ENCODE measurements at places on chromosomes 16 and 17.

GRCh38 chr16:85520853-85521521, 92.1 kb upstream of the GSE1 start:
- no peak for DNase-seq

DNA sequence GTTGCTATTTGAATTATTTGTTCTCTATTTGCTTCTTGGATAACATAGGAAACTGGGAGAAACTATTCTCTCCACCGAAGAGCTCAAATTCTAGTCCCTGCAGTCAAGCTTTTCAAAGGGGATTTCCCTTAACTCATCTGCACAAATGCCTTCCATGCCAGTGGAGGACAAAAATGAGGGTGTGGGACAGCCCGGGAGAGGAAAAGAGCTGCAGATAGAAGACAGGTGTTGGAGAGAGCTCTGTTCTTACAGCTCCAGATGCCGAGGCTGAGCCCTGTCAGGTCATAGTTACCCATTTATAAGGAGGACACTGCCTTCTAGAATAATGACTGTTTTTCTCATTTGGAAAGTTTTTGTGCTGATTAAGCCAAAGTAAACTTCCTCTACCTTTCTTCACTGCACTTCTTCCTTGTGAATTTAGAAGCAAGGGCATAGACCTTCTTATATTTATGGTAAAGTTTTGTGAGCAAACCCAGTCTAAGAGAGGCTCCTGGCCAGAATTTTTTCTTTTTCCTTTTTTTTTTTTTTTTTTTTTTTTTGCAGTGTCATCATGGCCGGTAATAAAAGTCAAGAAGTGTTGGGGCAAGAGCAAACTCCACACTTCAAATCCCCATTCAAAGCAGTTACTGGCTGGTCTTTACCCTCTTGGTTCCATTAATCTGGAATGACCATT, 177.2 kb downstream of the ABCC12 start:
- no peak for DNase-seq

DNA sequence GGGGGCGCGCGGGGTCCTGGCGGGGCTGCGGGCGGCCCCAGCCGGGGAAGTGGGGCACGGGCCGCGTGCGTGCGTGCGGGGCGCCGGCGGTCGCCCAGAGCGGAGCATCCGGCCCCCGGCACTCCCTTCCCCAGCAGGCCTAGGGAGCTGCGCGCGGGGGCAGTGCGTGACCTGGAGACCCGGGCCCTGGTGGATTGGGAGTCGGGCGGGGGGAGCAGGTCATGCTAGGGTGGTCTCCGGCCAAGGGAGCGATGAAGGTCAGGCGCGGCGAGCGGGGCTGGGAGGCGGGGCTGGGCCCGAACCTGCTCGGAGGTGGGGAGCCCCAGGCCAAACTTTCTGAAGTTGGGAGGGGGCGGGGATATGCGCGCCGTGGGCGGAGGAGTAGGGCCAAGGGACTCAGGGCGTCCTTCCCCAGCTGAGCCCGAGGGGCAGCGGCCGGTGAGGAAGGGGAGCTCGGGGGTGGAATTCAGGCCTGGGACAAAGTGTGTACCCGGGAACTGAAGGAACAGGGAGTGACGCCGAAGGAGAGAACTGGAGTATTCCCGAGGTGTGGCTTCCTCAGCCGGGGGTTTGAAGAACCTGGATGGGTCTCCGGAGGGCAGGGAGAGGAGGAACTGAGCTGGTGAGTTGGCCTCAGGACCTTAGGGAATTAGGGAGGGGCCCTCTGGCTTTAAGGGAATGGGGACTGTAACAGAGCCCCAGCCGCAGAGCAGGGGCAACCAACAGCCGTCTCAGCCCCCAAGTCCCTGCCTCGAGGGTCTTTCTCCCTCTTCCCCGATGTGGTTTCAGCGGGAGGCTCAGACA, 589 bp downstream of the XYLT2 start:
- no peak for DNase-seq

DNA sequence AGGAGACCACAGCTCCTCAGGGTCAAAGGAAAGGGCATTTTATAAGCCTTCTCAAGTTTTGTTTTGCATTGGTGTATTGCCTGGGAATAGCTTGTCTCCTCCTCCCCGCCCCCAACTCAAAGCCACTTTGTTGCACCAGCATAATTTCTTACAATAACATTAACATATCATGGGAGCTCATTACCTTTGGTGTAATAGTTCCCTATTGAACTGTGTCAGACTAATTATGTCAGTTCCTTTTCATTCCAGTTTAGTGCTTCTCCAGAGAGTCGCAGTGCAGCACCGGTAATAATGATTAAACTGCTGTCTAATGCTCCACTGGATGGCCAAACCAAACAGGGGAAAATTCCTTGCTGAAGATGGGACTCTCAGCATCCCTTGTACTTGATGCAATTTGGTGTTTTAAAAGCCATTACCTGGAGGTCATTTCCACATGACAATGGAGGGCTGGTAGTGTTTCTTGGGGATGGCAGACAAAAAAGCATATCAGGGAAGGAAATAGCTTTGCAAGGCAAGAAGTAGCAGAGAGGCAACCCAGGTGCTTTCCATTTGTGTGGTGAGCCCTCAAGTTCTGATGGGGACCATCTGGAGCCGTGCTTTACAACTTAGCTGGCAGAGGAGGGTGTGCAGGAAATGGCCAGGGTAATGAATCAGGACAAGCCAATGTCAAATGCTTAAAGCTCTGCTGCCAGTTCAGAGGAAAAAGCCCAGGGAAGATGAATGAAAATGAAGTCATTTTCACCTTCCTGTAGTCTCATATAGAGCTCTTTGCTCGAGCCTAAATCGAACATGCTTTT, 91.5 kb upstream of the NLRP1 start:
- no peak for DNase-seq

DNA sequence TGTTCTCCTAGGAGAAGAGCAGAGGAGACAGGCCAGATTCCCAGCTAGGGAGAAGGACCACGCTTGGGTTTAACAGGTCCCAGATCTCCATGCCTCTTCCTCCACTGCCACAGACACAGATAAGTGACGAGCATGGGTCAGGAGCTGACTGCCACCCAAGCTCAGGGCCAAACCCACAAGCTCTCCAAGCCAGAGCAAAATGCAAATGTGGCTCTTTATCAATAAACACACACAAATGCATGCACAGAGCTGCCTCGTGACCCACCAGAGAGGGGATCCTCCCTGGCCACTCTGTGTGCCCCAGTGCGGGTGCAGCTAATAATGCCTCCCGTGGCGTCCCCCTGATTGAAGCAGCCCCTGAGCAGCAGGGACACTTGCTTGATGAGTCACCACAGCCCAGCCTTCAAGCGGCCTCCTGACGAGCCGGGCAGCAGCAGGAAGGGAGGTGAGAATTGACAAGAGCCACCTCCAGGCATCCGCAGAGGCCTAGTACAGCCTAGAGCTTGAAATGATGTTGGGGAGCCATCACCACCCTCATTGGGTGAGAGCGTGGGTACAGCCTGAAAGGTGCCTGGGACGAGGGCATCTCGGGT, 143.9 kb downstream of the CCDC182 start:
- no peak for DNase-seq

- no peak for DNase-seq
These were observed 13.8 kb upstream of the CDH15 start for GRCh38 chr16:89157778-89158177.

DNA sequence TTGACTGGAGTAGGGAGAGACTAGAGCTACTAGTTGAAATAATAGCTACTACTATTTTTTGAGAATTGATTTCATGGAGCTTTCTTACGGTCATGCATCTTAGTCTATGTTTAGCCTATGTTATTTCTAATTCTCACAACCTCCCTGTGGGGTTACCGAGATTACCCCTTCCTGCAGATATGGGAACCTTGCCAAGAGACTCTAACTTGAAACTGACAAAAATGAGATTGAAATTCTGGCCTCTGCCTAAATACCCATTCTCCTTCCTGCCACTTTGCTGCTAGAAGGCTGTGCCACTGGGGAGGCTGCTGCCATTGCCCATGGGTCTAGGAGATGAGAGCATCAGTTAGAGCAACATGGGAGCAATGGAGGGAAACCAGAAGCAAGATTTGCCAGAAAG, 410.3 kb downstream of the CDH13 start:
- DNase-seq, result no peak

- DNase-seq, result no peak
These were observed 16.0 kb downstream of the CSNK1D start for GRCh38 chr17:82257473-82257872.

DNA sequence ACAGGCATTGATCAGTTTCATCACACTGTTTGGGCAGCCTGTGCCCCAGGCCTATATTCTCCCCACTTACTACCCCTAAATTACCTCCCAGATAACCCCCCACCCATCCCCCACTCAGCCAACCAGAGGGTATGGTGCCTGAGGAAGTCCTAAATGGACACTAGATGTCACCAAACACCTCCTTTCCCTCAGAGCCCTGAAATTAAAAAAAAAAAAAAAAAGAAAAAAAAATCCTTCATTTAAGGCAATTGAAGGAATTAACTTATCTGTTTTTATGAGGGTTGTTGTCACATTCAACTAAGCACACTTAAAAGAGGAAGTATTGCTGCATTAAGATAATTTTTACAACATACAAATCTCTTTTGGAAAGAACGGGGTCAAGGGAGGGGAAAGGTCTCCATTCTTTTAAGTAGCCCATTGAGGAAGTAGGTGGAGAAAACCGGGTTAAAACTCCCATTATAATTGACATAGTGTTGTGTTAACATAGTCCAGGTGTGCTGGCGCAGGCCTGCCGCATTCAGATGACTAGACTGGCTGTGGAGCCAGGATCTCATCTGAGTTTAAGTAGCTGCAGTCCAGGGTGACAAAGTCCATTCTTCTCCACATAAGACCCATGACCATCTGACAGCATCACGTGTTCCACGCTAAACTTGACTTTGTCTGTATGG, 46.3 kb downstream of the SNX11 start:
- DNase-seq, result no peak

DNA sequence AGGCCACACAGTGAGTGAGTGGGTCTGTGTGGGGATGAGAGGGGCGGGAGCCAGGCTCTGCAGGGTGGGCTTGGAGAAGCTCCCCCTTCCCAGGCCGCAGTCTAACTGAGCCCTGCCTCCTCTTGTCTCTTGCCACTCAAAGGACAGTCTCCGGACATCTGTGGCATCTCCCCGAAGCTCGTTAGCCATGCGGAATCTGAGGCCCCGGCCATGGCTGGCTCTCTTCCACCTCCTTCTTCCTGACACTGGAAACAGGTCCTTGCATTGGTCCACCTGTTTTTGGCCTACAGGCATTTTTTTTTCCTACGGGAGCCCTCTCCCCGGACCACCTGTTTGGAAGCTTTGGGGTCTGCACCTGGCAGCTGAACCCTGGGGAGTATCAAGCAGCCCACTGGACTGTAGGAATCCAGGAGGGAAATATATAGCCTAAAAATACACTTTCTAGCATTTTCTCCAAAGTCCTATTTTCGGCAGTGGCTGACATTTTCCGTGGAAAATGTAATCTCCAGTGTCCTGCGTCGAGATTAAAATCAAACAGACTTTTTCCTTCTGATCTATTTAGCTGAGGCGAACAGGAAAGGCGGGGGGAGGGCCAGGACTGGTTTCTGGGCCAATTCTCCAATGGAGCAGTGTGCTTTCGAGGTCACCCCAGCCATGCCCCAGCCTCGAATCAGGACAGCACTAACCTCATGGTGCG, 9.1 kb downstream of the ATP2A3 start:
- DNase-seq, result no peak

DNA sequence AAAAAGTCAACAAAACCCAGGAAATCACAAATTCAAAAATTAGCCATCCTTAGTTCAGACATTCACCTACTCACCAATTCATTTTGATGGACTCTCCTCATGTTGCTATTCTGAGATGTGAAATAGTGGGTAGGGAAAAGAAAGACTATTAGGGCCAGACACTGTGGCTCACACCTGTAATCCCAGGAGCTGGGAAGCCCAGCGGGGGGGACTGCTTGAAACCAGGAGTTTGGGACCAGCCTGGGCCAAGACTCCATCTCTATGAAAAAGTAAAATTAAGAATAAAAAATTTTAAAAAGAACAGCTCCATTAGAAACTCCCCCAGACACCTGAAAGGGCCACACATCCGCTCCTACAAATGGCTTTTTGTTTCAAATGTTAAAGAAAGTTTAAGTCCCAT, 21.4 kb downstream of the UBE2O start:
- no peak for DNase-seq

GRCh38 chr17:57666946-57667345, 78.2 kb downstream of the CCDC182 start:
- DNase-seq, result no peak

GRCh38 chr16:10944249-10945064, at the start of gene CLEC16A:
Gene CLEC16A (plus strand): TSS chr16:10944564. CDS start chr16:10944718, 154 bp downstream.
- peak; percentile 90 for DNase-seq

DNA sequence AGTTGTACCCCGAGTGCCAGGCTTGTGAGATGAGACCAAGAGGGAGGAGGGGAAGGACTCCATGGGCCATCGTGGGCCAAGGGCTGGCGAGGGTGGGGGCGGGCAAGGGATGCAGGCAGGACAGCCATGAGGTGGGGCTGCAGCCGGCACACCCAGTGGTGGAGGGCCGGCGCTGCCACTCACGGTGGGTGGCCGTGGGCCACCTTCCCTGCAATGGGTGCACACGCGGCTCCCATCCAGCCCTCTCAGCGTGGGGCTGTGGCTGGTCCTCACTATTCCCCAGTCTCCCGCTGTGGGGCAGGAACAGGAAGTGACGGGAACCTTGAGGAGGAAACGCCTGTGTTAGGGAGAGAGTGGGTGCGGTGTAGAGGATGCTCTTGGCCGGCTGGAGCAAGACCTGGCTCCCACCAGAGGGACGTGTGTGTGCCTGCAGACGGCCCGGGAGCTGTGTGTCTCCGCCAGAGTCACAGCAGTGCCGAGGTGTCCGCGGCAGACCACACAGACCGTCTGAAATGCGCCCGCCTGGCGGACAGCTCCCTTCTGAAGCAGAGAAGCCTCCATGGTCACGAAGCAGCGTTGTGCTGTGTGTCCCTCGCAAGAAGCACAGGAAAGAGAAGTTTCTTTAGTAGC, 23.6 kb downstream of the CIBAR2 start:
- DNase-seq, result no peak

GRCh38 chr17:81863833-81864768, 3.8 kb upstream of the P4HB start:
- DNase-seq, result no peak

DNA sequence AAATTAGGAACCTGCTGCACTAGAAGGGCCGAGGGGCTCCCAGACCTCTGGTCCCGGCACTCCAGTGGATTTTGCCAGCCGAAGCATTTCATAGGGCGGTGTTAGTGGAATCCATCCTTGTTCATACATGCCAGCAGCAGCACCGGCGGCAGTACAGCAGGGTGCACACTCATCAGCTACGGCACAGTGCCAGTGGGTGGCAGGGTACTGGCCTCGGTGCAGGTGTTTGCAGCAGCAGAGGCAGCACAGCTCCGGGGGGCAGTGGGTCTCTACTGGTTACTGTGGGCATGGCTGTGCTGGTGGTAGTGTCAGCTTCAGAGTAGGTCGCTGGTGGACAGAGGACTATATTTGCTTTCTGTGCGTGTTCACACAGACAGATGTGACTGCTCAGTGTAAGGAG, 985.7 kb downstream of the CDH8 start:
- DNase-seq, result no peak

DNA sequence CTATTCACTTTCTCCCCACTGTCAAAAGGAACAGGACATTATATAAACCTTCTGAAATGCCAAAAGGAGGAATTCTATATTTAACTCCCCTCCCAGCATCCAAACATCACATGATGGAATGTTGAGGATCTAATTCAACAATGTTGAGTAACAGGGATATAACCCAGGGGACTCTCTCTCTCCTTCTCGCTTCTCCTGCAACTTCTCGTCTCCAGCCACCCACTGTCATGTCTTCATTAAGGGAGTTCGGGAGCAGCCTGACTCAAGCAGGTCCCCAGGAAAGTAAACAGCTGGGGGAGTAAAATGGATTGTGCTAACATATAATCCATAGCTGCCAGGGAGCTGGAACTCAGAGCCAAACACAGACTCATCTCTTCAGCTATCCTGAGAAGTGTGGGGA, 51.7 kb downstream of the GRIN2A start:
- DNase-seq, result no peak

- no peak for DNase-seq
These were observed 6.4 kb downstream of the SDK2 start for GRCh38 chr17:73637866-73638265.

GRCh38 chr17:77489893-77490255, 349.1 kb downstream of the SEC14L1 start:
- no peak for DNase-seq
